NCI-H1436 (cell line): ENCODE measurements at places on chromosomes 11 and 22.
A peak's percentile ranks its signal among the peaks of the same experiment; 100 is the strongest.

GRCh38 chr11:1224491-1225385, 1.9 kb downstream of the MUC5B start:
- DNase-seq = no peak

- no peak for DNase-seq
Observed at GRCh38 chr22:50577697-50577986, 585 bp downstream of the CPT1B start.

- no peak for DNase-seq
Observed at GRCh38 chr11:120964857-120965256, 59.0 kb upstream of the TBCEL start.

DNA sequence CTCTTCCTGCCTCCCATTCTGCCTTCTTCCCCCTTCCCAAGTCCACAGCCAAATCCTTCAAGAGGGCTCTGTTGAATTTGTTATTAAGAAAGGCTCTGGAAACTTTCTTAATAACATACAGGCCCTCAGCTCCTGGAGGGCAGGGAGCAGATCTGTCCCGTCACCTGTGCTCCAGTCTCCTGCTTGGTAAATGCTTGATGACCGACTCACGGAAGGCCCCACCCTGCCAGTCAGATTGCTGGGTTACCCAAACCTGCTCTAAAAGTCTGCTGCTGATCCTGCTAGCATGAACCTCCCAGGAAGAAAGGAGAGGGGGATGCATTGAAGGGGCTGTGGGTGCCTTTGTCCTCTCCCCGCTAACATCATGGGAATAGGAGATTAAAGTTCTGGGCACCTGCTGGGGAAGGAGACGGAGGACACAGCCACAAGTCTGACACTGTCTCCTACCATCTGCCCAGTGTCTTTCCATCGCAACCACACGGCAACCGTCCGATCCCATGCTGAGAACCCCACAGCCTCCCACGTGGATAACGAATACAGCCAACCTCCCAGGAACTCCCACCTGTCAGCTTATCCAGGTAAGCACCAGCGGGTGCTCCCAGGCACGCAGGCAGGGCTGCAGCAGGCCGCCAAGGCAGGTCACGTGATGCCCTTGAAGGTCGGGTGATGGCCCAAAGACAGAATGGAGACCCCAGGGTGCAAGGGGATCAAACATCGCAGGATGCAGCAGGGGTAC, 22.5 kb downstream of the CD5 start:
- DNase-seq = no peak

- no peak for DNase-seq
Observed at GRCh38 chr22:44459551-44459950, 38.5 kb downstream of the RTL6 start.

GRCh38 chr11:74494916-74495315, 1.4 kb upstream of the LIPT2 start:
- DNase-seq = no peak

DNA sequence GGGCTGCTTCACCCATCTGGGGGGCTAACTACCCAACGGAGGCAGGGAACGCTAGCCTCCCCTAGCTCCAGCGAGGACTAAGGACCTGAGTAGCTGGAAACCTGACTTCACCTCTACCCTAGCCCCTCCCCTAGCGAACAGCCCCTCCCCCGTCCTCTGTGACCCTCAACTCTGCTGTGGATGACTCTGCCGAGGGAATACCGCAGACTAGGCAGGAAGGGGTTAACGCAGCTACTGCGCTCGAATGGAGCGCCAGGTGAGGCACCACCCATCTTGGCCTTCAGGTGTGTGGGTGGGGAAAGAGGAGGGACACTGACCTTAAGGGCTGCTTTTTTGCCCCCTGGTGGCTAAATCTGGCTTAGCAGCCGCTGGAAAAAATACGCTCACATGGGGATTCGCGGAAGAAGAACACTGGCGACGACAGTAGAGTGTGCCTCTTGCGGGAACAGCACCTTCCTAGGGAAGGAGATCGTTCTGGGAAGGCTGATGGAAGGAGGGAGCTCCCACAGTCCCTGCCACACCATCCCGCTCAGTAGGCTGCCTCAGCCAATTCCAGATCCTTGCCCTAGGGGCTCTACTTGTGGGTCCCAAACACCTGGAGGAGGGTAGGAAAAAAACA, 4.5 kb upstream of the BCL9L start:
- peak; percentile 86 for DNase-seq

GRCh38 chr11:131671734-131672133, 301.3 kb downstream of the NTM start:
- no peak for DNase-seq

DNA sequence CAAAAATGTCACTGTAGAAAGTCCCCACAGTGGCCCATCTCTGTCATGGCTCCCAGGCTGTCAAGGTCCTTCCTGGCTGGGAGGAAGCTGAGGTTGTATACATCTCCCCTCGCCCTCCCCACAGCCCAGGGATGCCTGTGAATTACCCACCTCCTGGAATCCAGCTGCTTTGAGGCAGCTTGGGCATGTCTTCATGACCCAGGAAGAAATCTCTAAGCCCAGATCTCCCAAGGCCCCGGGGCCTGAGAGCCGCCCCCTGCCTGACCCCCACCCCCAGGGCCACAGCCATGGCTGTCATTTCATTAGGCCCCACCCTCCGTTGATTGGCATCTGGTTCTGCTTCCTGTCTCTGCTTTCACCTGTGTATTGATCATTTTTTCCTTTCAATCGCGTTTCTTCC, 207.5 kb downstream of the TBC1D22A start:
- no peak for DNase-seq

DNA sequence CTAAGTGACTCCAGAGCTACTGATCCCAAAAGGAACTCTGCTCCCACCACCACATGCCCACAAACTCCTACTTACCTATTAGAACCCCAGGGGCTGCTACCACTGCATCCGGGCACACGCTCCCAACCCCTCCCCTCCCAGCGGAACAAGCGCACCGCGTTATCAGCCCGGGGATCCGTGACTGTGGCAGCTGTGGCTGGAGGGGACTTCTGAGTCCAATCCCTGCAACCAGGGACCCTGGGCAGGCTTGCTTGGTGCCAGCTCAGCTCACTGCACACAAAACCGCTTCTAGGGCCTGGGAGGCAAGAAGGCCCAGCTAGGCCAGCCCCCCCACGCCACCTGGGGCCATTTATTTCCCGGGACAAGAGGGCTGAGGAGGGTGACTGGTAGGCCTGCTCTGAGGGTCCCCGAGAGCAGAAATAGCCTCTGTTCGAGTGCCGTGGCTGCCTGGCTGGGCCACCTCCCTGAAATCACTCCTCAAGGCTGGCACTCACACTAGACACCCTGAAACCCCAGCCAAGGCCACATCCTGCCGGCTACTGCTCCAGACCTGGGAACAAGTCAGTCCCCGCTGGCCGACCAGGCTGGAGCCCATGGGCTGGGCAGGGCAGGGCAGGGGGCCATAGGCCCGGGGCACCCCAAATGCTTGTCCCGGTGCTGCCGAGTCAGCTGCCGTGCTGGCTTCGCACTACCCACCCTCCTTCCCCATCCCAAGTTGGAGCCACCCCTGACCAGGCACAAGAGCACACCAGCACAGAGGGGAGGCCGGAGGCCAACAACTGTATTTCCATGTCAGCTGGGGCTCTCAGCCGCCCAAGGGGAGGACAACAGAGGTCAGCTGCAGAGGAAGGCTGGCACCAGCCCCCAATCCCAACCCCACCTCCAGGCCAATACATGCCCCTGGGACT, 1.9 kb upstream of the IFITM10 start:
- DNase-seq = no peak

GRCh38 chr11:13118650-13119049, 109.5 kb downstream of the RASSF10 start:
- no peak for DNase-seq

- DNase-seq = no peak
Observed at GRCh38 chr11:57414612-57415212, 12.2 kb downstream of the SLC43A3 start.

GRCh38 chr11:1640076-1640946, 10.7 kb downstream of the KRTAP5-5 start:
- peak; percentile 60 for DNase-seq

DNA sequence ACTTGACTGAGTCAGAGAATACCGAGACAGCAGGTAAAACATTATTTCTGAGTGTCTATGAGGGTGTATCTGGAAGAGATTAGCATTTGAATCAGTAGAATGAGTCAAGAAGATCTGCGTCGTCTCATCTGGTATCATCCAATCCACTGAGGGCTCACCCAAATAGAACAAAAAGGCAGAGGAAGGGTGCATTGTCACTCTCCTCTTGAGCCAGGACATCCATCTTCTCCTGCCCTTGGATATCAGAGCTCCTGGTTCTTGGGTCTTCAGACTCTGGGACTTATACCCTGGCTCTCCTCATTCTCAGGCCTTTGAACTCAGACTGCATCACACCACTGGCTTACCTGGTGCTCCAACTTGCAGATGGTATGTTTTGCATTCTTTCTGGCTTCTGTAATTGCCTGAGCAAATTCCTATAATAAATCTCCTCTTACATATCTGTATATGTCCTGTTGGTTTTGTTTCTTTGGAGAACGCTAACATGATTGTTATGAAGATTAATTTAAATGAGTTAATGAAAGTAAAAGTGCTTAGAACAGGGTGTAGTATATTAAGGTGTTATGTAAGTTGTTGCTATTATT, 49.3 kb downstream of the ME3 start:
- DNase-seq = no peak

GRCh38 chr11:12281571-12282478, 95.5 kb upstream of the PARVA start:
- DNase-seq = peak; percentile 54

DNA sequence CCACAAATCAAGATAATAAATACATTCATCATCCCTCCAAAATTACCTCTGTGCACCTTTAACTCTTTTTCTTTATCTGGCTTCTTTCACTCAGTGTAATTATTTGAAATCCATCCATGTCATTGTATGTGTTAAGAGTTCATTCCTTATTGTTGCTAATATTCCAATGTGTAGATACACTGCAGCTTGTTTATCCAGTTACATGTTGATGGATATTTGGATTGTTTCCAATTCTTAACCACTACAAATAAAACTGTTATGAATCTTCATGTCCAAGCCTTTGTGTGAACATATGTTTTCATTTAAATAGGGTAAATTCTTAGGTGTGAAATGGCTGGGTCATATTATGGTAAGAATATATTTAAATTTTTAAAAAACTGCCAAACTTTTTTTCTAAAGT, 323.3 kb upstream of the NCAM1 start:
- no peak for DNase-seq

GRCh38 chr11:1817511-1817910, 17.3 kb upstream of the SYT8 start:
- no peak for DNase-seq

DNA sequence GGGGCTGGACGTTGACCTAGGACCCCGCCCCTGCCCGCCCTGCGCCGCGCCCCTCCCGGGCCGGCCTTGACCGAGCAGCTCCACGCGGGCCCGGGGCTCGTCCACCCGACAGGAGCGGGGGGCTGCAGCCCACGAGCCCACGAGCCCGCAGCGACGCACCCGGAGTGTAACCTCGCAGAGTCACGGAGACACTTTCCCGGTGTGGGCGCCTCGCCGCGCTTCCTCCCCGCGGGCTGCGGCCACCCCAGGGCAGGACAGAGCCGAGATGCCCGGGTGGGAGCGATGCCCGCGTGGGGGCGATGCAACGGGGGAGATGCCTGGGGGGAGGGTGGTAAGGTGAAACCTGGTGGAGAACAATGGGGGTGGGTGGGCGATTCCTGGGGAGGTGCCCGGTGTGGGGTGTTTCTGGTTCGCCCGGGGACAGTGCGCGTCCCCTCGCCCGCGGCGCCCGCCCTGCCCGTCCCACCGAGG, 4.9 kb upstream of the ZBED4 start:
- DNase-seq = no peak

DNA sequence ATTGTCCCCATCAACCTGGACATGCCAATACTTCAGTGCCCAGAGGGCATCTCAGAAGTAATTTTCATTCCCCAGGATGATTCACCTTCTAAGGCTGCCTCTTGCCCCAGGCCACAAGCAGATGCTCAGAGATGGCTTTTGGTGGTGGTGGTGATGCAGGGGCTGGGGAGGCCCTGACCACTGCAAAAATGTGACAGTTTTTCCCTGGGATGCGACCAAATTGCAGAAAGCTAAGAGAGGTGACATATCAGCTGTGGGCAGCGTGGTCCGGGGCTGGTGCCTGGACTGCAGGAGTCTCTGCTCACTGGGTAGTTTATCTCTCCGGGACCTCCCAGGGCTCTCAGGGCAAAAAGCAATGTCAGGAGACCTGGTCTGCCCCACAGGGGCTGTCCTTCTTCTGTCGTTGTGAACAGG, 39.7 kb upstream of the ACCSL start:
- DNase-seq = no peak

DNA sequence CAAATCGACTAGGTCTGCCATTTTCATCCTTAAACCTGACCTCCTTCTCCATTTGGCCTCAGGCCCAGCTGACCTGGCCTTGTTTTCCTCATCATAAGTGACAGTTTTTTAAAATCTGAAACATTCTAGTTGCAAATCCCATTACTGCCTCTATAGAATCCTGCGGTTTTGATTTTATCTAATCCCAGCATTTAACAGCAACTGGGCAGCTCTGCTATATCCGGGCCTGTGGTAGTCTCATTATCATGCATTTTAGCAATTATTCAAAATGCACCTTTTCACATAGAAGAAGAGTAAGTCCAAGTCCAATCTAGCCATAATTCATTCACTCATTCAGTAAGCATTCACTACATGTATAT, 28.6 kb upstream of the BIRC3 start:
- no peak for DNase-seq

DNA sequence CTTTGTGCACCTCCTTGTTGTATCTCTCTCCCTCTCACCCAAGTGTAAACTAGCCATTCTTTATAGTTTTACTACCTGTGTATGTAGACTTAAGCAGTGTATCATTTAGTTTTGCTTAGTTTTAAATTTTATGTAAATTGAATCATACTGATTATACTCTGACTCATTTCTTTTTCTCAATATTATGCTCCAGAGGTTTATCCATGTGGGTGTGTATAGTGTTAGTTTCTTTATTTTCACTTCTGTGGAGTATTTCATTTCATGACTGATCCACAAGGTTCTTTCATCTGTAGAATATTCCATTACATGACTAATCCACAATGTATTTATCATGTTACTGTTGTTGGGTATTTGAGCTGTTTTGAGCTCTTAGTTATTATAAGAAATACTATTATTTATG, 62.0 kb downstream of the CCDC34 start:
- no peak for DNase-seq

DNA sequence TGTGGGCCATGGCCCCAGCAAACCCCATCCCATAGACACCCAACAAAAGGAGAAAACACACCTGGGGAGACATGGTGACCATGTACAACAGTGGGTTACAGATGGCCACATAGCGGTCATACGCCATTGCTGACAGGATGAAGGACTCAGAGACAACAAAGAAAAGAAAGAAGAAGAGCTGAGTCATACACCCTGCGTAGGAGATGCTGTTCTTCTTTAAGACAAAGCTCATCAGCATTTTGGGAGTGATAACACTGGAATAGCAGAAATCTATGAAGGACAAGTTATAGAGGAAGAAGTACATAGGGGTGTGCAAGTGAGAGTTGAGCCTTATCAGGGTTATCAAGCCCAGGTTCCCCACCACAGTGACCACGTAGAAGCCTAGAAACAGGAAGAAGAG, 4.9 kb downstream of the OR8B8 start:
- no peak for DNase-seq

DNA sequence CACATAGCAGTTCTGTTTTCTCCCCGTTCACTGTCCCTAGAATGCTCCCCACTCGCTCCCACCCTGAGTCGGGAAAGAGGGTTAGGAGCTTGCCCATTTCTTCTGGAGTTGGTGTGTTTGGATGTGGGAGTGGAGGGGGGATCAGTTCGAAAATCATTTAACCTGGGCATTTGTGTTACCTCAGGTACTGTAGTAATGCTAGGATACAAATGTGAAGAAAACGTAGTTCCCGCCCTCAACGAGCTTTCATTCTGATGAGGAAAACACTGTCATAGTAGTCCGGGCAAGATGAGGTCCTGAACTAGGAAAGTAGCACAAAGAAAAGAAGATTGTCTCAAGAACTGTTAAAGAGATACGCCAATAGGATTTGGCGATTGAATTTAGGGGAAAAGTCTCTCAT, 539 bp downstream of the SDHD start:
- no peak for DNase-seq
